ENCODE measurements at places on chromosomes 11 and 22.

GRCh38 chr11:19952911-19953310 is 207.4 kb downstream of the DBX1 start:
- no peak for DNase-seq

- DNase-seq = no peak
These were observed 19.4 kb downstream of the EHF start for GRCh38 chr11:34640050-34640923.

GRCh38 chr11:128208329-128209137 is 378.8 kb downstream of the ETS1 start:
- DNase-seq = peak; percentile 86

- DNase-seq = no peak
These were observed 15.7 kb downstream of the GRIK4 start for GRCh38 chr11:120527111-120527761.

Measured in HFFc6 (cell line).